Activated CD4-positive, alpha-beta T cell treated with anti-CD3 and anti-CD28 coated beads for 4 hours (primary cell): ENCODE measurements at places on chromosomes 12 and 14.

DNA sequence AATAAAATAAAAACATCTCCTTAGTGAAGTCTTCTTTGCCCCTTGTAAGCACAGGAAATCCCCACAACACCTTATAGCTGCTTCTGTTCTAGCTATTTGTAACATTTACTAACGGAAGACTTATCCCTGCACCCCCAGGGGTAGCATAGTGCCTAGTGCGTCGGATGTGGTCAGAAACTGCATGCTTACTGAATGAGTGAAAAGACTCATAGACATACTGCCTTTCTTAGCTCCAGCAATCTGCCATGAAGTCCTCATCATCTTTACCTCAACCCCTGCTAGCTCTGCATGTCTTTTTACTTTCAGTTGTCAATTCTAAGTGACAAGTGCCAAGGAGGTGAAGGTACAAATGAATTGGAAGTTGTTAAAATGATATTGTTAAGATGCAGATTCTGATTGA, 12.9 kb downstream of the RIOX1 start:
- no peak for DNase-seq

DNA sequence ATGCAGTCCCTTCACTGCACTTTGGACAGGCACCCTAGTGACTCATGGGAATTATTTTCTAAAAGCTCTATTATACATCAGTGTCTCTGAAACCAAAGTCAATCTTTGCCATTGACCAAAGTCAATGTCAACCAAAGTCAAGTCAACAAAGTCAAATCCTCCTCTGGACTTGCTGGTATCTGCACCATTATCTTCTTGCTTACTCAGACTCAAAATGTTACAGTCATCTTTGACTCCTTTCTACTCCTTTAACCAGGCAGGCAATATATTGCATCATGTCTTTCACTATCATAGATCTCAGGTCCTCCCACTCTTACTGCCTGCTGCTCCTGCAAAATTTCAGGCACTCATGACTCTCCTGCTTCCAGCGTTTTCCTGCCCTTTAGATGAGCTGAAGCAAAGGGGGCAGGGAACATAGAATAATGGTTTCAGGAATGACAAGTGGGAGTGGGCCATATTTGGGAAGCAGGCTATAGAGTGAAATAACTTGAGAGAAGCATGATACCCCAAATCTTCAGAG, 39.2 kb downstream of the IGF1 start:
- no peak for DNase-seq

GRCh38 chr14:102923925-102924486, 1.5 kb downstream of the AMN start:
- DNase-seq: no peak

DNA sequence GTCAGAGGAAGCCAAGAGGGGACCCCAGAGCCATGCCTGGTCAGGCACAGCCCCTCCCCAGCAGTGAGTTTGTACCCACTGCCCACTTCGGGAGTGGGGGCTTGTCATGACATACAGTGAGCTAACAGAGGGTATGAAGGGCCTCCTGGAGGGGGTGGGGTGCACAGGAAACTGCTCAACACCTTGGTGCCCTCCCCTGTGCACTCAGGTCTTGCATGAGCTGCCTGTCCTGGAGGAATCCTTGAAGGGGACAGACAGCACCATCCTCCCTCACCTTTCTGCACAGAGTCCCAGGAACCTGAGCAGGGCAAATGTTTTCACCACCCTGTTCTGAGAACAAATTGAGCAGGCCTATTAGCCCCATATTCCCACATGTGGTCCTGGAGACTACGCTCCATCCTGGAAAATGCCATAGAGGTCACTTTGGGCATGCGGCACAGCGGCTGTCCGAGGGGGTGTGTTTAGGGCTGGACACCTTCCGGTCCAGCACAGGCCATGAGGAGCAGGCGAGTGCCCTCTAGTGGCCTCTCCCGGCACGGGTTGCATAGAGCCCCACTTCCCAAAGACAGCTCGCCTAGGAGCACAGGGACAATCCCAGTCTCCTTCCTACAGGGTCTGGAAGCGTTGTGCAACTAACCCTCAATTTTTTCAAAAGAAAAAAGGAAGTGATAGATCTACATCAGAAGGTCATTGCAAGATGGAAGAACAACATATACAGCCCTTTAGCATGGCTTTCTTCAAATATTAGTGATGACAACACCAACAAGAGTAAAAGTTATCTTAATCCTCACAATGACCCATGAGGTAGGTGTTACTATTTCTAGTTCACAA, 31.9 kb upstream of the ZFP36L1 start:
- DNase-seq: no peak

GRCh38 chr12:85733221-85733840, 102.9 kb downstream of the RASSF9 start:
- no peak for DNase-seq

- no peak for DNase-seq
Measured at GRCh38 chr12:91793676-91794075, 352.0 kb downstream of the BTG1 start.

- no peak for DNase-seq
Measured at GRCh38 chr14:71469643-71470335, 462.4 kb upstream of the RGS6 start.

DNA sequence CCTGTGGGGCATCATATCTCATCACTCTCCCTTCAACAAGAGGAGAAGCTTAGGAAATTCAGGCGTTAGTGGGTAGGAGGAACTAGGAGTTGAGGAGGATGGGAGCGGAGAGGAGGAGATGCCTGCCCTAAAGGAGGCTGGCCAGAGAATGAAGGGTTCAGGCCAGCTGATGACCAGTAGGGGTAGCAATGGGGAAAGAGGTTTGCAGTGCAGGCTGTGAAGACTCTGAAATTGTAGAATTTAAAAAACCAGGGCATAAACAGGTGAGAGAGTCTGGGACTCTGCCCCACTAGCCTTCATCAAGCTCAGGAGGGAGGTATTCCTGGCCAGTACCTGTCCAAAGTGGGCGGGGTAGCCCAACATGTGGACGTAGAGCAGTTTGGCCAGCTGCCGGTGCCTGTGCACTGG, 809 bp downstream of the AP1G2 start:
- no peak for DNase-seq

GRCh38 chr12:94372461-94372860, 87.2 kb downstream of the CEP83 start:
- no peak for DNase-seq

DNA sequence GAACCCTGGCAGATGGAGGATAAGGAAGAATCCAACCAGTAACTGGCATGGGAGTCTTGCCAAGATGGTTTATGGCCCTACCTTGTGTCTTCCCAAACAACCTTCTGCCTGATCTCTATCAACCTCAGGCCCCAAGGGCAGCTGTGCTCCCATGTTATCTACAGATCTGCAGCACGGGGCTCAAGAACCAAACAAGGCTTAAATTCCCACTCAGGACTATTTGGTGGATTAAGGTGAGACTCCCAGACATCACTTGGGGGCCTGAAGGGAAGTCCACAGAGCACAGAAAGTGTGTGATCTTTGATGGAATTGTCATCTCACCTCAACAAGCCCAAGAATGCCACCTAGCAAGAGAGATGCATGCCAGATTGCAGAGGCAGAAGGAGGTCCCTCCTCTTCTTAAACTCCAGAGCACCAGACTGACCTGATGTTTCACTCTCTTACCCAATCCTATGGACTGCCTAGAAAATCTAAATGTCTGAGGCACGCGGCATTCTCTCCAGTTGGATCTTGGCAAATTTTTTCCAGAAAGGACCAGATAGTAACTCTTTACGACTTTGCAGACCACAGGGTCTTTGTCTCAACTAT, 759.5 kb upstream of the TBX3 start:
- DNase-seq: no peak

DNA sequence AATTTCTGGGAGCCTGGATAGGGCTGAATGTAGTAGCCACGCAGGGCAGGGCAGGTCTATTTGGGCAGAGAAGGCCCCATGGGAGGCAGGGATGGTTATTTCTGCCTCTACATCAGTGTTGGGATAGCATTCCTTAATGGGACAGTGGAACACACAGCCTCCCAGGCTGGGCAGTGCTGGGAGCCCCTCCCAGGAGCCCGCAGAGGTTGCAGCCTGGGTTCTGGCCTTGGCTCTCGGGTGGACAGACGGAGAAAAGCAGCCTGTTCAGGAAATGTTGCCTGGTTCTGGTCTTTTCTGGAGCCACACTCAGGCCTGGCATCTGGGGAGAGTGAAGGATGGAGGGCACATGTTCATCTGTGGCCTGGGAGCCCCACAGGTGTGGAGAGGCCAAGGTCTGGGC, 479 bp upstream of the NOS1 start:
- DNase-seq: no peak

DNA sequence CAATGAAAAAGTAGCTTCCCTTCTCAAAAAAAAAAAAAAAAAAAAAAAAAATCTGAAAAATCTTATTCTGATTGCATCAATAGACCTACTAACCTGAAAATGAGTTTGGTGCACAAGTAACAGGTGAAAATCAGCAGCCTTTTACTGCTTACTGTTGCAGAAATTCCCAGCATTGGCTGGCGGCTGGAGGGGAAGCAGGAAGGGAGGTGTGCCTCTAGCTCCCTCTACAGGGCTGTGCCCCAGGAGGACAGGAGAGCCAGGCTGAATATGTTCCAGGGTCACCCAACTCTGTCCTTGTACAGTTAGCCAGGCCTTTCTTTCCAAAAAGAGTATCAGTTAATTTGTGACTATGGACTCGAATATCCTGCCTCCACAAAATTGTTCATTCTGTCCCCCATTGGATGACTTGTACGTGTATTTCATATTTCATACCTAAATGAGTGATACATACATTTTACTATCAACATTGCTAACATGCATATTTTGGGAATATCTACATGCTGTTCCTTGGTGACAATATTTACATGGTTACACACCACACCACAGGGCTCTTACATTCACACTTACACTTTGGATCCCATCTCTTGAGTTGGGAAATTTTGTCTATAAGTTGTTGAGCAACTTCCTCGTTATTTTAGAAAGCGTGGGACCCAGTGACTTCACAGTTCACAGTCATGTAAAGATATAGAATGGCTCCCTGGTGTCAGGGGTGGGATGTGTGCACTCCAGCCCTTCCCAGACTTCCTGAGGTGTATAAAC, 124.8 kb downstream of the SAMD4A start:
- peak; percentile 33 for DNase-seq

DNA sequence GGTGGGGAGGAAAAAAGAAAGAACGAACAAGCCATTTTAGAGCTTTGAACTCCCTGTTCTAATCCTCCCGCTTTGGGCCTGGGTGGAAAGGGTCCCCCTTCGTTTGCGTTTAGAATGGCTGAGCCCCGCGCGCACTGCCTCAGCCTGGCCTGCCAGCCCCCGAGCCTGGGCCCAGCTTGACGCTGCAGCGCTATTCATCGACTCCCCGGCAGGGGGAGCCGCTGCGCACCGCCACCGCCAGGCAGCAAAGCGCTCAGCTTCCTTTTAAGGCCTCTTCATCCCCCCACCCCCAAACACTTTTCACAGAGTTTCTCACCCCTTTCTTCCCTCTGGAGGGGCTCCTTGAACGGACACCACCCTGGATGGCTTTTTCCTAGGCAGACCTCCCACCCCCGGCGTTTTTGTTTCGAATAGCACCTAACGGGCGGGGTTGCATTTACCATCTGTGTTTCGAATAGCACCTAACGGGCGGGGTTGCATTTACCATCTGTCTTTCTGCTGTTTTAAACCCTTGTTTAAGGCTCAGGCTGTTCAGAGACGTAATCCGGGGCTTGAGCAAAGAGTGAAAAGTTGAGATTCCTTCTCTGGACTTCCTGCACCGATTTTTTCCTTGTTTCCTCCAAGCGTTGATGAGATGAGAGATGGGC, 56.4 kb upstream of the PIWIL1 start:
- peak; percentile 19 for DNase-seq

DNA sequence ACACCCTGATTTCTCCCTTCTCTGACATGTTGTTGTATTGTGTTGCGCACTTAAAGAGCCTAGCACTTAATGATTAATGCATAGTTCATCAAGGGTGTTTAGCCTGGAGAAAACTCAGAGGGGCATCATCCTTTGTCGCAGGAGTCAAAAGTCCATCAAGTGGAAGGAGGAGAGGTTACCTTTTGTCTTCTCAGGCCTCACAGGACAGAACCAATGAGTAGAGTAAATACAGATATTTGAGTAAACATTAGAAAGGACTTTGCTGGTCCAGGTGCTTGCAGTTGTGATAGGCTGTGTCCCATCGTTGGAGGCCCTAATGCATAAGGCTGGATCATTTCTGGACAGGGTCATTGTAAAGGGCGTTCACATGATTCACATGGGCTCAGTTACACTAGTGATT, 430.9 kb downstream of the PCNX1 start:
- DNase-seq: no peak

- no peak for DNase-seq
Measured at GRCh38 chr14:50926851-50927386, 17.4 kb downstream of the PYGL start.

- DNase-seq: no peak
Measured at GRCh38 chr14:69274321-69274720, 14.4 kb downstream of the GALNT16 start.

DNA sequence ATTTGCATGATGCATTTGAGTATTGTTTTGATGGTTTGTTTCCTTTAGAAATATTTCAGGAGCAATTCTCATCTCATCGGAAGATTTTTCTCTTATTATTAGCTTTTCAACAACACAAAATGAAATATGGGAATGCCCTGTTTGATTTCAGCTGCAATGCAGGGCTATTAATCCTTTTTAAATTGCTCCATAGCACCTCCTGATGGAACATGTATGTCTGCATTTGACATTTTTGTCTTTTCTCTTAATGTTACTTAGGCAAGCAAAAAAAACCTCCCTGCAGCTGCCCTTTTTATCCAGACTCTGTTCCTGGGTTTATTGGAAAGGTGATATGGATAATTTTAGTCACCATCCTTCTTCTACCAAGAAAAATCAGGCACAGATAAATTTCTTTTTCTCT, 895.8 kb downstream of the RPS29 start:
- DNase-seq: no peak

DNA sequence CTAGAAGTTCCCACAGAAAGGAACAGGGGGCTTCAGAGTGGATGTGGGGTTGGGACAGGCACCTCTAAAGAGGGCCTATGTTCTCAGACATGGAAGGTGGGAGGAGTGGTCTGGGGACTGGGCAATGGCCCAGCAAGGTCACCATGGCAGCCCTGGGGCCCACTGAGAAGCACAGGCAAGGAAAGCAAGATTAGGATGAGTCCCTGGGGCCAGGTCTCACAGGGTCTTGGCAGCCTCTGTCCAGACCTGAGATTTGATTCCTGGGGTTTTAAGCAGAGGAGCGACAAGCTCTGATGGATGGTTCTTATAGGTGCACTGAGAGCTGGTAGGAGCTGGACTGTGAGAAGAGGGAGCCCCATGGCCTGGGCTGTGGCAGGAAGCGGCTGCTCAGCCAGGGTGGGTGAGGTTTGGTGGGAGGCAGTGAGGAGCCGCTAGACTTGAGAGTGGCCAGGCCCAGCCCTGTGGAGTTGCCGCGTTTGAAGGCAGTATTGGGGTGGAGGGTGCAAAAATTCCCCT, 44.0 kb downstream of the DLK1 start:
- DNase-seq: no peak
